ENCODE measurements at places on chromosomes 1 and 21. TPM values are rescaled to one million over a fixed set of nuclear protein-coding genes. Genes with fewer than 3 reads are reported as not detected.

DNA sequence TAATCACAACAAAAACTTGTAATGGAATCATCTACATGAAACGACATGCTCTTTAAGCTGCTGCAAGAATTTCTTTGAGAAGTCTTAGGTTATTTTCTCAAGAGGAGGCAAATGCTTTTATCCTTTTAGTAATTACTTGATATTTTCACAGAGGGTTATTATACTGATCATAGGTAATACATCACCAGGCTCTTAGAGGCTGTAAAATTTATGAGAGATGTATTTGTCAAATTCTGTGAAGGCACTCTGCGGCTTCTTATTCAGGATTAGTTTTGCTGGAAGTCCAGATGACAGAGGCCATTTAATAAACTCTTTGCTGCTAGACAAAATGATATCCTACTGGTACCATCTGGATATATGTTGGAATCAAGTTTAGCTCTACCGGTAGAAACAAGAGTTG, 624.3 kb upstream of the BRINP3 start:
- no peak for DNase-seq
- H3K27ac ChIP-seq: no peak overlapping the region
- H3K27me3 ChIP-seq: no peaks in the 10 kb centered on the region
- H3K36me3 ChIP-seq: no peaks in the 10 kb centered on the region

DNA sequence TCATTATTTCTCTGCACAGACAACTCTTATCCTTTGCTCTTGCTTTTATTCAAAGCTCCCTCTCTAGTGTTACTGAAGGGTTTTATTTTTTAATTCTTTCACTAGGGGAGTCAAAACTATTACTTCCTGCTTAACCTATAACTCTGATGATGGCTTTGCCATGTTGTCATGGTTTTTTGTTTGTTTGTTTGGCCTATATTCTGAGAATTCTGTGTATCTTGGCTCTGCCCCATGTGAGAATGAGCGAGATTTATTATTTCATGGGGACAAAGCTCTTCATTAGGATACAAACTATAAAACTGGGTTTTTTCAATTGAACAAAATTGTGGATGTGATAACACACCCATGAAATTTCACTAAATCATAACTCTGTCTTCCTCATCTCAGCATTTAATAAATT, 190.5 kb upstream of the C1orf105 start:
- H3K27me3 ChIP-seq: no peaks in the 10 kb centered on the region
- H3K4me1 ChIP-seq: no peaks in the 10 kb centered on the region
- no peak for DNase-seq

DNA sequence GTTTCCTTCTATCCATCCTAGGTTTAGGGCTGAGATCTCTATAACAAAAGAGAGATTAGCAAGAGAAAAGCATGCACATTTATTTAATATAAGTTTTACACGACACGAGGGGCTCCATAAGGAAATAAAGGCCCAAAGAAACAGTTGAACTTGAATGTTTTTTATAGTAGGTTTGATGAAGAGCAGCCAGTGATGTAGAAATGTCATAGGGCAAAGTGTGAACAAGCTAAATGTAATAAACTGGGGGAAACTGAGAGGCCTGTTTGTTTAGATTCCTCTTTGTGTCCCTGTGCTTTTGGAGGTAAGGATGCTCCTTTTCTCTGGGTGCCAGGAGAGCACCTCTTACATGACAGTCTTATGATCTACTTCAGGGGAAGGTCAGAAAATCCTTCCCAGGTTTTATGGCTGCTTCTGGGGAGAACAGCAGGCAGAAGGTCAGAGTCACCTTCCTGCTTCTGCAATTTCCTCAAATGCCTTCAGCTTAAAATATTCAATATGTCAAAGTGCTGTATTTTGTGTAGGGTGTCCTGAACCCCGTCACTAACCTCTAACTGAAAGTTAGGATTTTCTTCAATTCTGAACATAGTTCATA, 9.5 kb upstream of the HORMAD1 start:
- H3K27me3 ChIP-seq: no peaks in the 10 kb centered on the region
- no peak for DNase-seq
- H3K4me3 ChIP-seq: no peak overlapping the region
- H3K4me1 ChIP-seq: no peaks in the 10 kb centered on the region

The SERPINC1 gene
- total RNA-seq: not detected

- no peak overlapping the region for H3K4me3 ChIP-seq
- H3K27me3 ChIP-seq: no peaks in the 10 kb centered on the region
- no peaks in the 10 kb centered on the region for H3K36me3 ChIP-seq
- no peak overlapping the region for H3K27ac ChIP-seq
- H3K4me1 ChIP-seq: peaks cover 3% of the 10 kb centered on the region
These were observed 173.4 kb downstream of the TOMM20 start for GRCh38 chr1:234955107-234955731.

- H3K27me3 ChIP-seq: no peaks in the 10 kb centered on the region
- DNase-seq: no peak
- no peaks in the 10 kb centered on the region for H3K36me3 ChIP-seq
- H3K27ac ChIP-seq: no peak overlapping the region
These were observed 67.7 kb downstream of the MRPL39 start for GRCh38 chr21:25539606-25540005.

The CRNN gene
- total RNA-seq: not detected

DNA sequence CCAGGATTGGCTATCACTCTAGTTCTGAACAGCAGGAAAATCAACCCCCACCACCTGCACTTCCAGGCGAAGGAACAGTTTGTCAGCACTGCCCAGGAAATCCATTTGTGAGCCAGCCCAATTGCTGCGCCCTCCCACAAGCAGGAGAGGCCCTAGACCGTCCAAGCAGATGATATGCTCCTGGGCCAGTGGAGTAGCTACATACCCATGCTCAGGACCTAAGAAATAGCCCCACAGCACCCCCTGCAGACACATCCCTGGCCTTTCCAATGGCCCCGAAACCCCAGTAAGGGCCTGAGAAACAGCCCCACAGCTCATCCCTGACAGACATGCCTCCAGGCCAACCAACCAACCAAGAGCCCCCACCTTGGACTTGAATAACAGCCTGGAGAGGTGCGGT, 111.5 kb upstream of the ZC3H11B start:
- no peaks in the 10 kb centered on the region for H3K27me3 ChIP-seq
- no peak overlapping the region for H3K4me3 ChIP-seq
- no peaks in the 10 kb centered on the region for H3K4me1 ChIP-seq
- H3K27ac ChIP-seq: no peak overlapping the region

The TMEM52 gene
- 7.8 TPM for total RNA-seq

Data from prostate gland (tissue), 2 donors.